ENCODE measurements at places on chromosomes 7 and 10.
A peak's percentile ranks its signal among the peaks of the same experiment; 100 is the strongest.

GRCh38 chr10:9819756-9820494 is 1197.7 kb upstream of the CELF2 start:
- DNase-seq, result no peak

- no peak for DNase-seq
Measured at GRCh38 chr10:11576092-11576809, 35.2 kb downstream of the USP6NL start.

DNA sequence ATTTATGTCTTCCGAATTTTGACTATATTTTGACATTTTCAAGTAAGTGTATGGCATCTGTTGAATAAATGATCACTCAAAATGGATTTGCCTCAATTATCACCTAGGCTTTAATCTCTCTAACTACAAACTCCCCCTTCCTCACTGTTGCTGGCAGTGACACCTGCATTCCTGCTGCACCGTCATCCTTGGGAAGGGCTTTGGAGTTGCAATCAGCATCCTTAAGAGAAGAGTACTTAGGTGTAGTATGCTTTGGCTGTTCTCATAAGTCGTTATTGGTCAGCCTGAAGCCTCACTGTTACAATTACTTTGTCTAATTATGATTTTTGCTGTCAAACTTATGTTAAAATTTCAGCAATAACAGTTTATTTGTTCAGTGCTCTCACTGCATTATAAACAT is 415.0 kb downstream of the NRG3 start:
- DNase-seq, result no peak

GRCh38 chr10:31055573-31056251 is 24.0 kb upstream of the ZNF438 start:
- DNase-seq, result no peak

- no peak for DNase-seq
Measured at GRCh38 chr7:18496341-18496700, 772 bp downstream of the HDAC9 start.

DNA sequence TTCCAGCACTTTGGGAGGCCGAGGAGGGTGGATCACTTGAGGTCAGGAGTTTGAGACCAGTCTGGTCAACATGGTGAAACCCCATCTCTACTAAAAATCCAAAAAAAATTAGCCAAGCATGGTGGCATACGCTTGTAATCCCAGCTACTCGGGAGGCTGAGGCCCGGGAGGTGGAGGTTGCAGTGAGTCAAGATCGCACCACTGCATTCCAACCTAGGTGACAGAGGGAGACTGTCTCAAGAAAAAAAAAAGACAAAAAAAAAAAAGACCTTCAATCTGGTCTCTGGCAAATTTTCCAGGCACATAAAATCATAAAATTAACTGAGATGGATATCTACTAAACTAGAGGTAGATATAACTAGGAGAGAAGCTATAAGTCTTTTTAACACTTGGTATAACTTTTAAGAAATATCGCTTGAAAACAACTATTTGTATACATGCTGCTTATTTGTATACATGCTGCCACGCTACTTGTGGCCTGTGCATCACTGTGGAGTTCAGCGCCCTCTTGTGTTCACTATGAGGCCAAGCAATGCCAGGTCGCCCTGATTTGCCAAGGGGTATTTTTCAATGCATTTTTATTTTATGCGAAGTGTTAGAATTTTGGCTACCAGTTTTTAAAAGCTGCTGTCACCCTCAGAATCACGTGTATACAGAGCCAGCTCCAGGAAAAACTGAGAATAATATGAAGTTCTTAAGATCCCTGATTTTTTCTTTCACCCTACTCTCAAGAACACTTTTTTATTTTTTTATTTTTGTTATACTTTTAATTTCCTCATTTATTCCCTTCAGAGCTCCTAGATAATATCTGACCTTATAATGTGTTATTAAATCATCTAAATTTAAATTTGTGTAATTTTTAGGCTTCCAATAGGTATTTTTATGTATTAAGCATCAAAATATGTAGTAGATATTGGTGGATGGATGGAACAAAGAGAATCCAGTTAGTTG is 26.7 kb downstream of the CYCS start:
- DNase-seq, result peak; percentile 32

- no peak for DNase-seq
Measured at GRCh38 chr7:18788026-18788425, 292.5 kb downstream of the HDAC9 start.
